CD4-positive, alpha-beta T cell treated with Interferon gamma for 1 hour (primary cell): ENCODE measurements at places on chromosomes 13 and 19.

- no peak for DNase-seq
Observed at GRCh38 chr13:110980921-110981320, 66.1 kb upstream of the ANKRD10 start.

- DNase-seq: no peak
Observed at GRCh38 chr13:72782717-72783116, 784 bp downstream of the PIBF1 start.

DNA sequence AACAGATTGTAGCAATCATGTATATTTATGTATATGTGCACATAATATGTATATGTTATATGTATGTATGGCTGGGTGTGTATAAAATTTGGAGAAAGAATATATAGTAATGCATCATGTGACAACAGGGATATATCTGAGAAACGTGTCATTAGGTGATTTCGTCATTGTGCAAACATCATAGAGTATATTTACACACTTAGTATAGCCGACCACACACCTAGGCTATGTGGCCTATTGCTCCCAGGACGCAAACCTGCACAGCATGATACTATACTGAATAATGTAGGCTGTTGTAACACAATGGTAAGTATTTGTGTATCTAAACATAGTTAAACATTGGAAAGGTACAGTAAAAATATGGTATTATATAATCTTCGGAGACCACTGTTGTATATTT is 43.8 kb downstream of the ESD start:
- no peak for DNase-seq

- no peak for DNase-seq
Observed at GRCh38 chr13:66840621-66841020, 389.5 kb downstream of the PCDH9 start.
